ENCODE measurements at places on chromosomes 1 and 21.

GRCh38 chr1:10724948-10725847 is 71.2 kb downstream of the CASZ1 start:
- DNase-seq: no peak

DNA sequence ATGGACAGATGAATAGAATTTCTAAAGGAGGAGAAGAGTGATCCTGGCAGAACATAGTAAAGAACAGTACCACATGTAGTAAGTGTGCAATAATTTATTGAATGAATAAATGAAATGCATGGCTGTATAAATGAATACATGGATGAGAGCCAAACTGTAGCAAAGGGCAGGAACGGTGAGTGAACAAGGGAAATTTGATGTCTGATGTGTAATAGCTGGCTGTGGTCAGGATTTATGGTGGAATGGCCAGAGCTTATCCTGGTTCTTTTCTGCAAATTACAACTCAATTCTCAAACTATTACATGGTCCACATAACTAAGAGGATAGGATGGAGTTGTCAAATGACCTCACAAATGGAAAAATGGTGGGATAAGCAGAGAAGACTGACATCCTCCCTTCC is 43.2 kb upstream of the ARHGAP29 start:
- no peak for DNase-seq

DNA sequence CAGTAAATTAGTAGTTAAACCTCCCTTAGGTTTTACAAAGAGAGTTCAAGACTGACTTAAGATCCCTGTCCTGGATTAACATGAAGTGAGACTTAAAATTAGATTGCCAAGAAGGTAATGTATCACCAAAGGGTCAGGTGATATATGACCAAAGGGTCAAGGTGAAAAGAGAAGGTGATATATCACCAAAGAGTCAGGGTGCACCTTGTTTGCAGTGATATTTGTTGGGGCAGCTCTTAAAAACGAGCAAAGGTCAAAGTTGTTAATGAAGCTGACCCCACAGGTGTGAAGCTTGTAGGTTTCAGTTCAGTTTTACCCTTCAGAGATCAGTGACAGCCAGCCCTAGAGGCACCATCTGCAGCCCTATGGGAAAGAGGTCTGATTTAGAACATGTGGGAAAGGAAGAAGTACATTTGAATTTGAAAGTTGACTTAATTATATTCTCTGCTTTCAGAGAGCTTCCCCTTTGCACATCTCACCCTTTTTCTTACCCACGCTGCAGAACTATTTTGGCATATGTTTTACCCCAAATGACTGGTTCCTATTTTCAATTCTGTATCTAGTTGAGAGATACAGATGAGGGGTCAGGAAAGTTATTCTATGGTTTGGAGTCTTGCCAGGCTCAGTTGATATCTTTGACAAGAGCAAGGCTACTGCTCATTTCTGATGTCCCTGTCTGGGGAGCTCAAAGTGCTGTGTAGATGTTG is 170.8 kb downstream of the S1PR1 start:
- no peak for DNase-seq

DNA sequence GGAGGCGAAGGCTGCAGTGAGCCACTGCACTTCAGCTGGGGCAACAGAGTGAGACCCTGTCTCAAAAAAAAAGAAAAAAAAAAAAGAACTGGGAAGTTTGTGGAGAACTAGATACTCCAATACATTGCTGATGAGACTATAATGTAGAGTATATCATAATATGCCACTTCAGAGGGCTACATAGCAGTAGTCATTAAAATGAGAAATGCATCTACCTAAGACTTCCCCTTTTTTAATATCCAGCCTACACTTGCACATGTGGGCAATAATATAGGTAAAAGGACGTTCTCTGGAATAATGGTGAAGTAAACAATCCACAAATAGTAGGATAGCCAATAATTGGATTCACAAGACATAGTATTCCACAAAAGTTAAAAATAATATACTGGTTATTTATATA is 311.0 kb downstream of the HLX start:
- DNase-seq: no peak

DNA sequence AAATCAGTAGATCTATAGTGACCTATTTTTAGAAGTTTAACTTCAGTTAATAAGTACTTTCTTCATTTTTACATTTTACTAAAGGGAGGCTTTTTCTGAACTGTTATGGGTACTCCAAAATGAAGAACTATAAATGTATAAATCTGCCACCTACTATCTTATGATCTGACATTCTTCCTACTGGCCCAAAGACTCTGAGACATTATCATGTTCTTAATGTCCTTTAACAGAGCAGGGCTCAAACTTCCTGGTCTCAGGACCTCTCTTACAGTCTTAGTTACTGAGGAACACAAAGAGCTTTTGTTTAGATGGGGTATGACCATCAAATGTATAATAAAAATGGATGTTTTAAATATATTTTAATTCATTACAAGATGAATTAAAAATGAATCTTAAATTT is 8.9 kb downstream of the TRIM33 start:
- no peak for DNase-seq

GRCh38 chr1:2446394-2446793 is 29.7 kb upstream of the PLCH2 start:
- DNase-seq: no peak

- no peak for DNase-seq
These were observed 59.1 kb upstream of the TRAPPC10 start for GRCh38 chr21:43953021-43953420.

GRCh38 chr1:175272361-175272760 is 79.8 kb upstream of the KIAA0040 start:
- DNase-seq: no peak

- DNase-seq: no peak
These were observed 54.2 kb downstream of the HMCN1 start for GRCh38 chr1:185788386-185788785.

GRCh38 chr1:7000720-7001119 is 215.5 kb downstream of the CAMTA1 start:
- no peak for DNase-seq

- no peak for DNase-seq
These were observed 312.1 kb upstream of the VAMP3 start for GRCh38 chr1:7458946-7459345.

DNA sequence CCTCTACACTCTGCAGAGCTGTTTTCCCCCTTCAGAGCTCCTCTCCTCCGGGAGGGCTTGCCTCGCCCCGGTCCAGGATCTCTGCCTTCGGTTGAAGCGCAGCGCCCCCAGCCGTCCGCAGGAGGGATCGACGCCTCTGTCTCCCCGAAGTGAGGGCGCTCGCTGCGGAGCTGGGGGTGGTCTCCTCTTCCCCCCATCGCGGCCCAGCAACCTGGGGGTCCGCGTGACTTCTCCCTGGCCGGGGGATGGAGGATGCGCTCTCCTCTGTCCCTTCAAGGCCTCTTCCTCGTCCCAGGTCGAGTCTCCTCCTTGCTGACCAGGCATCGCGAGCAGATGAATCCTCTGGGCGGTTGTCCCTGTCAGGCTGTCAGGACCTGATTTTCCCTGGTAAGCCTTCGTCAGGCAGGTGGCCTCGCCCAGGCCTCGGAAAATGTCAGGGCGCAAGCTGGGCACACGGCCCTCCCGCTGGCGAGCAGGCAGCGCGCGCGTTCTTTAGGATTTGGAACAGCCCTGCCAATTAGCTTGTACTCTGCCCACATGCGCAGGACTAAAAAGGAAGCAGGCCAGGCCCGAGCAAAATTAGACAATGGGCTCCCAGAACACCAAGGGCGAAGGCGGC is 90.5 kb downstream of the EDEM3 start:
- peak; percentile 47 for DNase-seq

DNA sequence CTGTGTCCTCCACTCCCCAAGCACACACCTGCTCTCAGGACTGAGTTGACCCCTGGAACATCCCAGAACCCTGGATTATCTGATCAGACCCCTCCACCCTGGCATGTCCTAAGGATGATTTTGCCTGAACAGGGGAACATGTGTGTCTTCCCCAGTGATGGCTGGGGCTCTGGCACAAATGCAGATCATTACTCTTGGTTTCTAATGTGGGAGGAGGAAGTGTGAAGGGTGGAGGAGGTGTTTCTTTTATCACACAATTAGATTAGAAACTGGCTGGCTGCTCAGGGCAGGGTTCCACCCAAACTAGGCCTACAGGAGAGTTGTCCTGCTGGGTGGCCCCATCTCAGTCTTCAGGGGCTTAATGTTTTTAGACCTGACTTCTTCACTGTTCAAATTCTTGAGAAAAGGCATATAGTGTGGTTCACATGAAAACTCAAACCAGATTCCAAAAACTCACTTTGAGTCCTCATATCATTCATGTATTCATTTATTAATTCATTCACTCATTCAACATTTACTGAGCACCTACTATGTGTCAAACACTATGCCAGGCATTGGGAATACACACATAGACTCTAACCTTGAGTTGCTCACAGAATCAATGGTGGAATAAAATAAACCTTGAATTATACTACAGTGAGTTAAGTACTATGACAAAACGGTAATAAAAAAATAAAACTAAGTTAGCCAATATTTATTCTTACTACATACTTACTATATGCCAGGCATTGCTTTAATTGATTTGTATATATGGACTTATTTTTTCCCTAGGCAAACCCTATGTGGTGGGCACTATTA is 221.8 kb upstream of the JUN start:
- DNase-seq: no peak

DNA sequence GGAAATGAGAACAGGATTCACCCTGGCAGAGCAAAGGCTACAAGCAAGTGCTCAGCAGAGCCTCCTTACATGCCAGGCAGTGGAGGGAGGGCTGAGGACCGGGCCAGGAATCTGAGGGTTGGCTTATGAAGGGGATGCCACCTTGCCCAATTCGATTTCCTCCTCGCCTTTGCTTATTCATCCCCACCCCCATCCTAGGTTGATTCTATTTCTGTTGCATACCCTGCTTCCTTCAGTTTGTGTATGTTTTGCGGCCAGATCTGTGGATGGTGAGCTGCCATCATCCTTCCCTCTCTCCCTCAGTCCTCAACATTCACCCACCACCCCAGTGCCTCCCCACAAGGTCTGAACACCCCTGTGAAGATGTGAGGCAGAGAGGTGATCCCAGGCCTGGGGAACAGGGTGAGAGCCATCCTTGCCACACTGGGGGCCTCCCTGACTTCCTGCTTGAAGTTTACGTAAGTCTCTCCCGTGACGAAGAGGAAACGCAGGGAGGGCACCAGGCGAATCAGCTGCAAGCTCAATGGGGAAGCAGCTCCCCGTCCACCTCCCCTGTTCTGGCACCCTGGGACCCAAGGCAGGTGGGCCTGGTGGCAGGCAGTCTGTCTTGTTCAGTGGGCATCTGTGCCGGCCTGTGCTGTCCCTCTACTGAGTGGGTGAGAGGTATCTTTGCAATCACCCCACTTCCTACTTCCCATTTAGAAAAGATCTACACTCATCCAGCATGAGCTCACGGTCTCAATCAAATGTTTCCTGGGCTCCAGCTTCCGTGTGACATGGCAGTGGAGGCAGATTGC is 50.6 kb upstream of the CNTN2 start:
- DNase-seq: no peak

- DNase-seq: no peak
These were observed 29.3 kb upstream of the DNAJC11 start for GRCh38 chr1:6730880-6731279.

DNA sequence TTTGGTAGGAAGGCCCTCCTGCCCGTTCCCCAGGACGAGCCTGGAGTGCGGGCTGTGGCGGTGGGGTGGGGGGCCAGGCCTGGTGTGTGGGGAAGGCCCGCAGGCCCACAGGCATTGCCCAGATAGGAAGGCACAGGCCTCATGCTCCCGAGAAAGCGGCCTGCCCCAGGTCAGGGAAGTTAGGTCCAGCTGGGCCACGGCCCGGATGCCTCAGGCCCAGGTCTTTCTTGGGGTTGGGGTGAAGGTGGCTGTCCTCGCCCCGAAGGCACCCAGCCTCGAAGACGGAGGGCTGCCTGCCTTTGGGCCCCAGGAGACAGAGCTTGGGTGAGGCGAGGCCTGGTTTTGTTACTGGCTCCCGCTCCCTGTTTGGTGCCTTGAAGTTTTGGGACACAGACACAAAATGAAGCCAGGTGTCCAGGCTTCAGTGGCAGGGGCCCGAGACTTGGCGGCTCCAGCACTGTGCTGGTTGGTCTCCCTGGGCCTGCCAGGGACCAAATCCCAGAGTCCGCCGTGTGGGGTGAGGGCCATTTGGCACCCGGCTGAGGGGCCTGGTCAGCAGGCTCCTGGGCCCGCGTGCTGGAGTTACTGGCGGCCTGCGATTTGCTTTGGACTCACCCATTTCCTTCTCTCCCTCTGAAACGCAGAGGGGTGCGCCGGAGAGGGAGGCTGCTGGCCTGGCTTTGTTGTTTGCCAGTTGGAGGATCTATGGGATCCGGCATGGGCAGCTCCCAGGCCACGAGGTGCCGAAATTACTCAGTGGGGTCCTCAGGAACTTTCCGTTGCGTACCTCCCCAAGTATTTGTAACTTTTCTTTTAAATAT is 2.0 kb downstream of the SKI start:
- DNase-seq: no peak

DNA sequence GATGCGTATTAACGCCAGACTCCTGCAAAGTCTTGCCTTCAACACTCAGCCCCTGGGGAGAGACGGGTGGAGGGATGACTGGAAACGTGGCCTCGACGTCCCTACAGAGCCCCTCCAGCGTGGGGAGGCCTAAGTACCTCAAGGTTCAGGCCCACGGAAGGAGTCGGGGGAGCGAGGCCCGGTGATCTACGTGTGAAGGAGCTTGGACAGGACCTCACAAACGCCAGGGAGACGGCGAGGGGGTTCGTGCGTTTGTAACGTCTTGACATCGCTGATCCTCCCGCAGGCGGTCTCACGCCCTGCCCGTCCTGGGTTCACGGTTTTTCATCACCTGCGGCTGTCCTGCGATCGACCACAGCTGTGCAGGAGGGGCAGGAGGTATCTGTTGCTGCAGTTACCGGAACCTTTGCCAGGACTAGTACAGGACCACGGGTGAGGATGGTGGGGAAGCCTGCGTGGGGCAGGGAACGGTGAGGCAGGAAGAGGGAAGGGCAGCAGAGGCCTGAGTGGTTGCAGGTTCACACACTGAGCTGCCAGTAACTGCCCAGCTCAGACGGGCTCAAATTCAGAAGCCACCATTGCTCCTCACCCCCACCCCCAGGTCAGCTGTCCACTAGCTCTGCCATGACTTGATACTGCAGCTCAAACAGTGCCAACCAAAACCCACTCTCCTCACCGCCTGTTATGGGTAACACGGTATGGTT is 889 bp upstream of the CCNL2 start:
- no peak for DNase-seq

DNA sequence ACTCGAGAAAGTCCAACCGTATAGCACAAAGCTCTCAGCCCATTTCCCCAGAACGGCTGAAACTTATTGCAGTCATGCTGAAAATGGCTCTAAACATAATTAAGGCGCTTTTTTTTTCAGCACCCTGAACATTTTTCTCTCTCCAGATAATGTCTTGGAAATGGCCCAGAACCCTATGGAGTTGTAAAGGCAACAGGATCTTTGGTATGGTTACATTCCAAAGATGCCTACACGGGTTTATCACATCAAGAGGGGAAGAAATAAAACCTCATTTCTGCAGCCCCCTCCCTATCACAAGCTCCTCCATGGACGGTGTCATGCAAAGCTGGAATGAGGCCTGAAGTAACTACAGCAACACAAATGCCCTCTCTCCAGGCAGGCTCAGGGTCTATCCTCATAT is 126.4 kb upstream of the GALNT2 start:
- DNase-seq: no peak
